Kidney capillary endothelial cell (primary cell): ENCODE measurements at places on chromosomes 7 and 10.
A peak's percentile ranks its signal among the peaks of the same experiment; 100 is the strongest.

DNA sequence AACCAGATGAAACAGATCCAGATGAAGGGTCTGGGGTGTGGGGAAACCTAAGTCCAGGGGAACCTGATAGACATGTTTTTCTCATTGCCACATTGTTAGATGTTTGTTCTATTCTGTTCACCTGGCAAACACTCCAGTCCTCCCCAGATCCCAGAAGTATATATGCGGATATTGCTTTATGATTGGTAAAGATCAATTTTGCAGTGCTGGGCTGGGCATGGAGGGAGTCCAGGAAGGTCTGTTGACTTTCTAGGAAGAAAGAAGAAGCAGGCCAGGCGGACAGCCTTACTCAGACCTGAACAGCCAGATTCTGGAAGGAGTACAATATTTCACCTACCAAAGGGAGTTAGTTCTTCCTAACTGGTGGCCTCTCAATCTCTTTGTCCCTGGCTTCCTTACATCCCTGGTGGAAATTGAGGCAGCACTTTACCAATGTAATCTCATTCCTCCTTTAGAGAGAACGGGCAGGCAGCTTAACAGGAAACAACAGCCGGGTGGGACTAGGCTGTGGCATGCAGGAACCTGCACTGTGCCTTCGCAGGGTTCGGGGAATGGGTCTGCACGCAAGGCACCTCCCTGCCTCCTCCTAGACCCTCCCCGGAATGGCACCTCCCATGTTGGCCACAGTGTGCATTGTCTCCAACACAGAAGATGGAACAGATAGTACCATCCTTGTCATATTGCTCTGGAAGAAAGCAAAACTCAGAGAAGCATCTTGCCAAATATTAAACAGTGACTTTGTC, 930 bp downstream of the GIMAP6 start:
- DNase-seq, result peak; percentile 46

DNA sequence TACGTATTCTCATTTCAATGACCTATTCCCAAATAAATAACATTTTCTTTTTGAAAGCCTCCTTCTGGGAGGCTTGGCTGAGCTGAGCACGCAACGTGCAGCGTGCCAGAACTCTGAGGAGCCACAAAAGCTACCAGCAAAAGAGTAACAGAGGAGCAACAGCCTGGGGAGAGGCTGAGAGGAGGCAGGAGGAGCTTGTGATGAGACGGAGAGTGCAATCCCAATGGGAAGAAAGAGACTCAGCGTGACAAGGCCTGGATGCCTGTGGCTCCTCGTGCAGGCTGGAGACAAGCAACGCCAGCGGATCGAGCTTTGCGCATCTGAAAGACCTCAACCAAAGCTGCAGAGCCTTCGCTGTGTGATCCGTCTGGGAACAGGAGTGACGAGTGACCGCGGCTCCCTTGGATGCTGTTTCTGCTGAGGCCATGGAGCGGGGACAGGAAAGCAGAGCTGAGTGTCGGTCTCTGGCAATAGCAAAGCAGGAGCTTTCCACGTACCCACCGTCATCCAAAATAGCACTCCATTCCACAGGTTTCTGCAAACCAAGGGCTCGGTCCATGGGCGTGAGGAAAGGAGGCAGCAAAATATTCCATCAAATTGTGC, 171.7 kb upstream of the PFKP start:
- no peak for DNase-seq

GRCh38 chr7:95316588-95316987, 7.7 kb downstream of the PON1 start:
- DNase-seq, result no peak

GRCh38 chr7:102942181-102942866, 29.5 kb downstream of the LRRC17 start:
- no peak for DNase-seq

GRCh38 chr10:84416245-84416555, 87.8 kb downstream of the CCSER2 start:
- DNase-seq, result no peak

GRCh38 chr7:29561271-29561670, 2.4 kb upstream of the PRR15 start:
- DNase-seq, result no peak

GRCh38 chr7:78543976-78544375, 745.4 kb downstream of the PHTF2 start:
- no peak for DNase-seq

DNA sequence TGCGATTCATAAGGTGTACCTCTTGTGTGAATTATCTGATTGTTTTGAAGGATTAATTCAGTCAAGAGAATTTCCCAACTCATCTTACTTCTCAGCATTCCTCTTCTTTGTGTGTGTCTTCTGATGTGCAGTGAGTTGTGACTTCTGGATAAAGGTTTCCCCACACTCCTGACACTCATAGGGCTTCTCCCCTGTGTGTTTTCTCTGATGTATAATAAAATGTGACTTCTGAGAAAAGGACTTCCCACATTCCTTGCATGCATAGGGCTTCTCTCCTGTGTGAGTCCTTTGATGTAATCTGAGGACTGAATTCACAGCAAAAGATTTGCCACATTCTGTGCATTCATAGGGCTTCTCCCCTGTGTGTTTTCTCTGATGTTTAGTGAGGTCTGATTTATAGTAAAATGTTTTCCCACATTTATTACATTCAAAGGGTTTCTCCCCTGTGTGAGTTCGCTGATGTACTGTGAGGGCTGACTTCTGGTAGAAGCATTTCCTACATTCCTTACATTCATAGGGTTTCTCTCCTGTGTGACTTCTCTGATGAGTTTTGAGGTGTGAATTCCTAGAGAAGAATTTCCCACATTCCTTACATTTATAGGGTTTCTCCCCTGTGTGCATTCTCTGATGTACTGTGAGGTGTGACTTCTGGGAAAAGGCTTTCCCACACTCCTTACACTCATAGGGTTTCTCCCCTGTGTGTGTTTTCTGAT, 24.2 kb downstream of the ZNF25 start:
- no peak for DNase-seq

DNA sequence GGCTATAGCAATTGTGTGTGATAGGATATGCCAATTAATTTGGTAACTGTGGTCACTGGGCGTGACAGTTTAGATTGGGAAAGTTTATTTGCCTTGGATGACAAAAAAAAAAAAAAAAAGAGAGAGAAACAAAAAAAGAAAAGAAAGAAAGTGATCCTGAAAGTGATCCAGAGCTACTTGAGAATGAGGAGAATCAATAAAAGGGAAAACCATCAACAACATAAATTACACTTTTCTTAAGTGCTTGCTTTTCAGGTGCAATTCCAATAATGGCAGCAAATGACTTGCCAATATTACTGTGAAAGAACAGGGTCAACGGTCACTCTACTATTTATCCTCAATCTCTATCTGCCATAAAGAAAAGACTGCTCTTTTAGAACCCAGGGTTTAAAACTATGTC, 191.8 kb upstream of the SEMA3C start:
- DNase-seq, result no peak

DNA sequence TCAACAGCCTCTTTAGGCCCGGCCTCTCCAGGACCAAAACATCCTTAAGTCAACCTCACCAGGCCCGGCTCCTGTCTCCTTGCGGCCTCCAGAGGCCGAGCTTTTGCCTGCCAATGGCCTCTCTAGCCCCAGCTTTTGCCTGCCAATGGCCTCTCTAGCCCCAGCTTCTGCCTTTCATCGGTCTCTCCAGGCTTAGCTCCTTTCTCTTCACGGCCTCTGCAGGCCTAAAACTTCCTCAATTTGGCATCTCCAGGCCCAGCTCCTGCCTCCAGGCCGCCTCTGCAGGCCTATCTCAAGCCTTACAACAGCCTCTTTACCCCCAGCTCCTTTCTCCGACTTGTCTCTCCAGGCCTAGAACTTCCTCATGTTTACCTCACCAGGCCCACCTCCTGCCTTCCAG, 15.7 kb upstream of the TMEM248 start:
- no peak for DNase-seq

- no peak for DNase-seq
These were observed 500.9 kb downstream of the NEBL start for GRCh38 chr10:20396205-20396604.

- no peak for DNase-seq
These were observed 310.3 kb upstream of the KLF6 start for GRCh38 chr10:4095166-4095917.

DNA sequence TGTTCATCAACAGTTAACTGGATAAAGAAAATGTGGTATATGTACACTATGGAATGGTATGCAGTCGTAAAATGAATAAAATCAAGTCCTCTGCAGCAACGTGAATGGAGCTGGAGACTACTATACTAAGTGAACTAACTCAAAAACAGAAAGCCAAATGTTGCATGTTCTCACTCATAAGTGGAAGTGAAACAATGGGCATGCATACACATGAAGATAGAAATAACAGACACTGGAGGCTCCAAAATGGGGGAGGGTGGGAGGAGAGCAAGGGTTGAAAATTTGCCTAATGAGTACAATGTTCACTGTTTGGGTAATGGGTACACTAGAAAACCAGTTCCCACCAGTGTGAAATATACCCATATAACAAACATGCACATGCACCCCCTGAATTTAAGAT, 179.5 kb downstream of the ZWINT start:
- DNase-seq, result no peak

- DNase-seq, result no peak
These were observed 294.7 kb downstream of the C7orf25 start for GRCh38 chr7:42617071-42617765.

- DNase-seq, result no peak
These were observed 30.8 kb downstream of the VAX1 start for GRCh38 chr10:117107238-117107637.

DNA sequence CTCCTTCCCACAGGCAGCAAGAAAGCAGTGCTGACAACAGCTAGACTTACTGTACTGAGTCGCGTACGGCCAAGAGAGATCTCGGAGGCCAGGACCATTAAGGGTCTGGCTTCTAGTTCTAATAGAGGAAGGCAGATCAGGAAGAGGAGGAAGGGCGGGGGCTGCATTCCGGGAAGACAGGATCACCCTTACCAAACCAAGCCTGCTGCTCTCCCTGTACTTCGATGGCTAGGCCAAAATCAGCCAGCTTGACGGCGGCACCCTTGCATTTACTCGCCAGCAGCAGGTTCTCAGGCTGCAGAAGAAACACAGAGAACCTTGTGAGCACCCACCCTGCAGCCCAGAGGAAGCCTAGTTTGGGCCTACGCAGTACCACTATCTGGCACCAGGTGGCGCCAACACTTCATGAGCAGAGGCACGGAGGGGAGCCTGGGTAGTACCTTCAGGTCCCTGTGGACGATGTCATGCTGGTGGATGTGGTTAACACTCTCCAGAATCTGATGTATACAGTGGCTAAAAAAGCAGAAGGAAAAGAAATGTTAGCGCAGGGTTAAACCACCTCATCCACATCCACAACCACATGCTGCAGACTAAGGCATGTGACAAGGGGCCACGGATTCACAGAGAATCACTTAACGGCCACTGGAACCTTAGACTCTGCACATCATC, 25.4 kb downstream of the CAMK2G start:
- DNase-seq, result peak; percentile 77

GRCh38 chr7:117962366-117962994, 89.2 kb upstream of the CTTNBP2 start:
- no peak for DNase-seq

- no peak for DNase-seq
These were observed 12.6 kb downstream of the TBATA start for GRCh38 chr10:70772627-70773026.

DNA sequence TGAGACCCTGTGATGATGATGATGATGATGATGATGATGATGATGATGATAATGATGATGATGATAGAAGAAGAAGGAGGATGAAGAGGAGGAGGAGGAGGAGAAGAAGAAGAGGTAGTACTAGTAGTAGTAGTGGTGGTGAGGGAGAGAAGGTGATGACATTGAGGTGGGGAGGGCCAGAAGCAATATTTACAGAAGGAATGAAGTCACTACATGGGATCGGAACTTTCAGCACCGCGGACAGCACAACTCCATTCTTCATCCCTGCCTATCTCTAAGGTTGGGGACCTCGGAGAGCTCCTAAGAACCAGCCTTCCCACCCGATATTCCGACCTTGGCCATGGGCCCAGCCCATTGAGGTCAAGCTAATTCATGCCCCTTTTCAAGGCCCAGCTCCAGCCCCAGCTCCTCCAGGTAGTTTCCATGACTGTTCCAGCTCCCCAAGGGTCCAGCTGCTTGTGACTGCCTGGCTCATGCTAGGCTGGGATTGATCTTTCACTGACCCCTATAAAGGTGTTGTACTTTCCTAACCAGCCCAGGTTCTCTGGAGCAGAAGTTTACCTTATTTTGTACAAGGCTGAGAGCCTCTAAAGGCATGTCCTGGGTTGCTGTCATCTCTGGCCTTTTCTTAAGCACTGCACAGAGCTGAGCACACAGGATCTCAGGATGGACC, 10.3 kb downstream of the CRHR2 start:
- peak; percentile 36 for DNase-seq

DNA sequence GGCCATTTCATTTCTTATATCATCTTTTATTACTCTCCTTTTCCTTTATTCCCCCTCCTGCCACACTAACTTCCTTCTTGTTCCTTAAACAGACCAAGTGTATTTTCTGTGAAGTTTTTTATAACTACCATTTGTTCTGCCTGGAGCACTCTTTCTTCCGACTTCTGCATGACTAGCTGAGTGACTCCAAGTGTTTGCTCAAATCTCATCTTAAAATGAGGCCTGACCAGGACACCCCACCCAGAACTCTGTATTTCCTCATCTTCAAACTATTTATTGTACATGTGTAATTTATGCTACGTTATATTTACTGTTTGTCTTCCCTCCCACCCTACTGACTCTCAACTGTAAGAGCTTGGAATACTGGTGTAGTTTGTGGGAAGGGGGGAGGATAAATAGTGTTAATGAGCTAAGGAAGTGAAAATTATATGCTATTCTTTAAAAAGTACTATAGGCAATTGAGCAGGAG, 3.2 kb downstream of the MINDY3 start:
- no peak for DNase-seq

- DNase-seq, result no peak
These were observed 51.0 kb downstream of the COL1A2 start for GRCh38 chr7:94445696-94446194.

DNA sequence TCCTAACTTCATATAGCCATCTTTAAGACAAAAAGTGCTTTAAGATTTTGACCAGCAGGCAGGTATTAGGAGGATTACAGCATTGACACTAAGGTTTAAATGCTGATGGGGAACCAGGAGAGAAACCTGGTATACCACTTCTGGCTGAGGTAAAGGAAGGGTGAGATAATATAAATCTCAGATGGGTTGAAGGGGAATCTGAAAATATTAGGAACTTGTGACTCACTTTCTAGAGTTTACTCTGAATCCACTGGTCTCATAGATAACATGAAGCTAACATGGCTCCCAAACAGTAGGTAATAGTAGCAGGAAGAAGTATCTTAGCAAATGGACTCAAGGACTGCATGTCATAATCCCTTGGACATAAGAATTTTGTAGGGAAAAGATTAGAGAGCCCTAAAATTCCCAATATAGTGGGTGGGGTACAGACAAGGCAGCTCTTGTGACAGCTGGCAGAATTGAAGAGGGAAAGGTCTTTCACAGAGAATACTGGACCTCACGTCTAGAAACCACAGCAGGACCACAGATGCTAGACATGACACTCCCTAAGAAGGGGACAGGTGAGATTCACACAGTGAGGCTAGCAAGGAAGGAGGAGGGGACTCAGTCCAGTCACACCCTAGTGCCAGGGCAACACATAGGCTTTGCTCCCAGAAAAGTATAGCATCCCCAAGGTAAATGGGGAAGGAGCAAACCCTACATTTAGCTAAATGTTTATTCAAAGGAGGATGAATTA, 3.5 kb downstream of the PTTG1IP2 start:
- DNase-seq, result no peak
